T-helper 2 cell (primary cell): ENCODE measurements at places on chromosomes 3 and 15.

DNA sequence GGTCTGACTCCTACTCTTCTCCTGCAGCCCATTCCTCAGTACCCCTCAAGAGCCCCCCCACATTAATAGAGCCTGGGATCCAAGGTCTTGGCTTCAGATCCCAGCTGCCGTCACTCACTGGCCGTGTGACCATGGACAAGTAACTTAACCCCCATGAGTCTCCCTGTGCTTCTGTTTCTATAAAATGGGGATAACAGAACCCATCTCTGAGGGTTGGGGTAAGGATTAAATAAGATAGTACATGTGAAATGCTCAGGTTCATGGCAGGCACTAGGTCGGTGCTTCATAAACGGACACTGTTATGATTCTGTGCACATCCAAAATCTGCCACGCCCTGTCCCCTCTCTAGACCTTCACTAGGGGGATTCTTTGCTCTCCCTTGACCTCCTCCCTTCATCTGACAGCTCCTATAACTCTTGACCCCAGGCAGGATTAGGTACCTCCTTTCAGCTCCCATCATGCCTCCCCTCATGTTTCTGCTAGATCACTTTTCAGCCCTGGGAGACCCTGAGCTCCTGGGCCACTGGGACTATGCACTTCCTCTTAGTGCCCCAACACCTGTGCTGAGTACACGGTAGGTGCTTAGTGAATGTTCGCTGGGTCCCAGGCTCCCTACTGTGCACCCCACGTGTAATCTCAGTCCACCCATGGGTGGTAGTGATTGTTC lies 1.5 kb downstream of the CAND2 start:
- no peak for DNase-seq

DNA sequence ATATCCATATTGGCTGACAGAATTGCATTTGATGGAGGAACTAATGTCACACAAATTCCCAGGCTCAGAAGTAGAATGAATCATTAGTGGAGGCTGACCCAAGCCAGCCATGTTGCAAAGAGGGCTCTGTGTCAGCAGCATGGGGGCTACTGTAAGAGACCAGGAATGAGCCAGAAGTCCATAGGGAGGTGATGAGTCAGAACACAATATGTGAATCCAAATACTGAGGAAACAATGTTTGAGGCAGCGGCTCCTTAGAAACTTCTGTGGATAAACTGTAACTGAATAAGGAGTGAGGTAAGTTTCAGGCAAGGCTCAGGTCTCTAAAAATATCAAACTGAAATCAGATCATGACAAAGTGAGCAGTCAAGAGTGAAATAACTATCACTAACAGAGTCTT lies 170.7 kb downstream of the WDR72 start:
- no peak for DNase-seq

GRCh38 chr15:56102441-56102840 lies 109.0 kb upstream of the NEDD4 start:
- no peak for DNase-seq

DNA sequence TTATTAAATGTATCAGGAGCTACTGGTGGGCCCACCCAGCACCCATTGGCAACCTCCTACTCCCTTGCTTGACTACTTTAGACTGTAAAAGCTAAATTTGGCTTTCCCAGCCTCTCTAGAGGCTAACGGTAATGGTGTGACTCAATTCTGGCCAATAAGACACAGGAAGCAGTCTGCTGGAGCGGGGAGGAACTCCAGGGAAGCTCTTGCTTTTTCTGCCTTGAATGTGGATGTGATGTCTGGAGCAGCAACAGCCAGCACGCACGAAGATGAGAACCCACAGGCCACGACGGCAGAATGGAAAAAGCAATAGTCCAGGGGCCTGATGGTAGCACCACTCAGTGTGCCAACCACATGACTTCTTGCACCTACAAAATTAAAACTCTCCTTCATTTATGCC lies 39.9 kb downstream of the RAB6B start:
- no peak for DNase-seq

- no peak for DNase-seq
These were observed 74.9 kb upstream of the CHRNB4 start for GRCh38 chr15:78715930-78716329.

DNA sequence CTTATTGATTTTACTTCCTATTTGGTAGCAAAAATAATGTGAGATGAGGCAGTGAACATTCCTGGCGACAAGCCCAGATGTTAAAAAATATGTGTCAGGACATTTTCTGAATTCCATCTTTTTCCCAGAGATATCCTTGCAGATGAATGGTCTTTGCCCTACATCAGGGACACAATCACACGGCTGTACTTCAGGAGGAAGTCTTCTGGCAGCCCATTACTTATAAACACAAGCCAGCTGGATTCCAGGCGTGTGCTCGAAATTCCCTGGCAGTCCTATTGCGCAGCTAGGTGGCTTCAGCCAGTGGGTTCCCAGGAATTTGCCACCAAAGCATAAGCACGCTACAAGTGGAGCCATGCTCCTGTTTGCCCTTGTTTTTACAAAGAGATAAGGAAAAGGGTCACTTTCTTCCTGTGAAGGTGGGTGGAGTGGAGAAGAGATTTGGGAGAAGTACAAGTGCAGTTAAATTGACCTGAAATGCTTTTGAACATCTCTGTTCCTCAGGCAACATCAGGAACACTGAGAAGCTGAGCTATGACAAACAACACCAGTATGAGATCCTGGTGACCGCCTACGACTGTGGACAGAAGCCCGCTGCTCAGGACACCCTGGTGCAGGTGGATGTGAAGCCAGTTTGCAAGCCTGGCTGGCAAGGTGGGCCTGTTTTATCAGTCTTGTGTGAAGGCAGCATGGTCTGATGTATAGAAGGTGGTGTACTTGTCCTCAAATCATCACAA lies 257.1 kb upstream of the TRIM42 start:
- DNase-seq, result no peak

- DNase-seq, result no peak
These were observed 61.5 kb upstream of the SETMAR start for GRCh38 chr3:4241595-4242170.

DNA sequence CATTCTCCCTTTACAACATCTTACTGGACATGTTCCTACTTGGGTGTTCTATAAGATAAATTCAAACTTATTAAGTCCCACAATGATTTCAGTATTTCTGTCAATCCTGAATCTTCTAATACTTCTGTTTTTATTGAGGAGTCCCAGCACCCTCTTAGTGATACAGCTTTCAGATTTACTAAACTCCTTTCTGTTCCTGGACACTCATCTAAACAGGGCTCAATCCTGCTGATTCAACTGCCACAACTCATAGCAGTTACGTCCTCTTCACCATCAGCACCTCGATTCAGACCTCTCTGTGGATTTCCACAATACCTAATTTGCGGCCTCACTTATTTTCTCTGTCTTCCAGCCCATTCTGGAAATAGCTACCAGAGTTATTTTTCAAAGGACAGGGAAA lies 101.6 kb downstream of the KCNMB2 start:
- DNase-seq, result no peak
